ENCODE measurements at places on chromosomes 13 and 19.

DNA sequence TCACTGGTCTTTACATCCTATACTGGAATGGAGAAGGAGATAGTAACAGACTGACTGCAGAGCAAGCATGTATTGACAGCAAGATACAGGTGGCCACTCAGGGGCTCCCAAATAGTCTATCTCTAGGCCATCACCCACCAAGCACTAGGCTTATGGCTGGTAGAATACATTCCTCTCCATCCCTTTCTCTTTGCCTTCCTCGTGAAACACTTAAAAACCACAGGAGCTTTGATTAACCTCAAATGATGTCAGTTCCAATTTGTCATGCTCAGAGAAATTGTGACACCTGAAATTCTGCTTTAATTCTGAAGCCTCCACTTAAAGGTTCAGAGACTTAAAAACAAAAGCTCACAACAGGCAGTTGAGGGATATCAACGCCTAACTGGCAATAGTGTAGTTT is 17.2 kb downstream of the ENOX1 start:
- DNase-seq, result no peak

GRCh38 chr19:10604460-10604980 is 17.4 kb upstream of the AP1M2 start:
- DNase-seq, result no peak

GRCh38 chr19:38773469-38774177 is at the start of gene LGALS7:
Gene LGALS7, minus strand, starts transcription at chr19:38773517. Its CDS starts 25 bp downstream, at chr19:38773492.
- DNase-seq, result no peak

DNA sequence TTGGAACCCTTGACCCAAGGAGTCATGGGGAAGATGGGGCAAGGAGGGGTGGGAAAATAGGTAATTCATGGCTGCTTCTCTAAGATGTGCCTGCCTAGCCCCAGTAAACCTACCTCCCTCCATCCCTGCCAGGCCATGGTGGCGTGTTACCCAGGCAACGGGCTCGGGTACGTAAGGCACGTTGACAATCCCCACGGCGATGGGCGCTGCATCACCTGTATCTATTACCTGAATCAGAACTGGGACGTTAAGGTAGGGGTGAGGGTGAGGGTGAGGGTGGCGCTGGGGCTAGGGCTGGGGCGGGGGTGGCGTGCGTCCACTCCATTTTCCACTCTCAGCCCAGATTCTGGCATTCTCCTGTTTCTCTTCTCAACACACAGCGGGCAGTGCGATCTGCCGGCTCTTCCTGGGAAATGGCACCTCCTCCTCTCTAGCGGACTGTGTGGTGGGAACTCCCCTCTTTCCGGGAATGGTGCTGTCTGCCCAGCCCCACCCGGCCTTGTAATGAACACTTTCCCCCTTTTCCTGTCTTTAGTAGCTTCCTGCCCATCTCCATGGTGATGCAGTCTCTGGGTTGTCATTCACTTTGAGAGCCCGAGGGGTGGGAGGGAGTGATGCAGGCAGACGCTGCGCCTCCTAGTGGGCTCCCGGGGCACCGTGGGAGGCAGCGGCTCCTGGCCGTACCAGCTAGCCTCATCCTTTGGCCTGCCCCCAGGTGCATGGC is 7.6 kb downstream of the EGLN2 start:
- peak; percentile 22 for DNase-seq

- peak; percentile 50 for DNase-seq
Measured at GRCh38 chr19:49875857-49876421, 1.2 kb downstream of the AKT1S1 start.

- no peak for DNase-seq
Measured at GRCh38 chr19:1767464-1767933, 14.2 kb downstream of the ONECUT3 start.

DNA sequence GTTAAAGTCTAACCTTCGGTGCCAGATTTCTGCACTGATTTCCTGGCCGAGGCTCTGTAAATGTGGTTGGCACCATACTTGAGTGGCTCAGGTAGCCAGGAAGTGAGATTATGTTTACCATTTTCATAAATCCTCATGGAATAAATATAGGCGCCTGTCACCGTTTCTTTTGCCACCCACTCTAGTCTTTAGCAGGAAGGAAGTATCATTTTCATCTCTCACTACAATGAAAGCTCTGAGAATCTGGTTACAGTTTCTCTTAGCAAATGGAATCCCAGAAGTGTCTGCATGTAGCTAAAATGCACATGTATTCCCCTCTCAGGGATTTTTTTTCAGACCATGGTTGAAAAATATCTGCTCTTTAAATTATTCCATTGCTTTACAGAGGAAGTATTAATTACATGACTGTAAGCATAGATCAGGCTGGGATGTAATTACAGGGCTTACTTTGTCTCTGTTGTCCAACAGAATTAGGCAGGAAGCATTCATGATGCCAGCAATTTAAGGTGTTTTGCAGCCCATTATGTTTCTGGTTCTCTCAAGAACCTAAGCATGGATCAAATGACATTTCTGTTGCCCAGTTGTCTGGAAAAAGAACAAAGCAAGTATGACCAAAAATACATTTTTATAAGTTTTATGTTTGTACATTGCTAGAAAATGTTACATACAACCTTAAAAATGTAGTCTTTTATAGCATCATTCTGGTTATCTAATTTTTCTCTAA is 221.7 kb upstream of the SPRY2 start:
- peak; percentile 68 for DNase-seq

- no peak for DNase-seq
Measured at GRCh38 chr13:30142486-30143211, 164.7 kb downstream of the KATNAL1 start.

GRCh38 chr13:59398127-59398526 is 765.6 kb downstream of the DIAPH3 start:
- no peak for DNase-seq

GRCh38 chr19:6011206-6011605 is 33.3 kb upstream of the RANBP3 start:
- DNase-seq, result no peak

DNA sequence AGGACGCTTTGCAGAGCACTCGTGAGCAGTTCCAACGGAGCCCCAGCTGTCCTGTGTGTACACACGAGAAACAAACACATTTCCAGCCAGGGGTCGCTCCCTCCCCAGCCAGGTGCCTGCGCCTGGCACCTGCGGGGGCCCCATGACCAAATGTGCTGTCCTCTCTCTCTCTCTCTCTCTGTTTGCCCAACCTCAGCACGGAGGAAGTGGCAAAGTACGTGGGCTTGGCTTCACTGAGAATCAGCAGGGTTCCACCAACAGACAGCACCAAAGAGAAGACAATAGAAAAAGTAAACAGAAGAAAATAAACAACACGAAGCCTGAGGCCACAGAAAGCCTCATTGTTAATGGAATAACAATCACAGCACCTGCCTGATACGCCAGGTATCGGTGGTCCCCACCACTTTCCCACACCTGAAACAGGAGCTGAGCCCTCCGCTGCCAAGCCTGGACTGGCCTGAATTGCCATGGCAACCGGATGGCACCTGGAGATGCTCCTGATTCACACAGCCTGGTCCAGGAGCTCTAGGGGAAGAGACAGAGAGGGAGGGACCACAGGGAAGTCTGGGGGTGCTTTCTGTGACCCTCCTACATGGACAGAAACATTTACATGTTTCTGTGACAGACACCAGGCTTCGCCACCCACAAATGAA is 103.9 kb upstream of the CACNA1A start:
- DNase-seq, result peak; percentile 99

GRCh38 chr13:50518131-50518530 is 325.4 kb downstream of the DLEU7 start:
- no peak for DNase-seq

DNA sequence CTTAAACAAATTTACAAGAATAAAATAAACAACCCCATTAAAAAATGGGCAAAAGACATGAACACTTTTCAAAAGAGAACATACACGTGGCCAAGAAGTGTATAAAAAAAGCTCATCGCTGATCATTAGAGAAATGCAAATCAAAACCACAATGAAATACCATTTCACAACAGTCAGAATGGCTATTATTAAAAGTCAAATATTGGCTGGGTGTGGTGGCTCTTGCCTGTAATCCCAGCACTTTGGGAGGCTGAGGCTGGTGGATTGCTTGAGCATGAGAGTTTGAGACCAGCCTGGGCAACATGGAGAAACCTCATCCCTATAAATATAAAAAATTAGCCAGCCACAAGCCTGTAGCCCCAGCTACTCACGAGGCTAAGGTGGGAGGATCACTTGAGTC is 89.9 kb downstream of the UBL3 start:
- no peak for DNase-seq

GRCh38 chr19:13833330-13834243 is 38.3 kb downstream of the ZSWIM4 start:
- peak; percentile 84 for DNase-seq

DNA sequence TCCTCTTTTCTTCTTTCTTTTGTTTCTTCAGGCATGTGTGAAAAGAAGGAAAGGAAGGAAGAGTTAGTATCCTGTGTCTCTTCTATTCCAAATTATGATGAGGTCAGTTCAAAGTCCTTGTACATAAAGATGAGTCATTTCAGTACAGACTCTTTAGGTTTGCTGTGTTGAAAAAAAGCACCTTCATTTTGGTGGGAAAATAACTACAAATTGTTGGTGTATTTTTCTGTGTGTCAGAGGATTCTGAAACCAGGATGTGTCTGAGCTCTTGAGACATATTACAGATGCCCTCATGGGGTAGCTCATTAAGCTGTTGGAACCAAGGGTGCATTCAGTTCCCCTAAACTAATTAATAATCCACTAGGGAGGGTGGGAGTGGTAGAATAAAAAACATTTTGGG is 5.8 kb upstream of the HSPH1 start:
- no peak for DNase-seq

DNA sequence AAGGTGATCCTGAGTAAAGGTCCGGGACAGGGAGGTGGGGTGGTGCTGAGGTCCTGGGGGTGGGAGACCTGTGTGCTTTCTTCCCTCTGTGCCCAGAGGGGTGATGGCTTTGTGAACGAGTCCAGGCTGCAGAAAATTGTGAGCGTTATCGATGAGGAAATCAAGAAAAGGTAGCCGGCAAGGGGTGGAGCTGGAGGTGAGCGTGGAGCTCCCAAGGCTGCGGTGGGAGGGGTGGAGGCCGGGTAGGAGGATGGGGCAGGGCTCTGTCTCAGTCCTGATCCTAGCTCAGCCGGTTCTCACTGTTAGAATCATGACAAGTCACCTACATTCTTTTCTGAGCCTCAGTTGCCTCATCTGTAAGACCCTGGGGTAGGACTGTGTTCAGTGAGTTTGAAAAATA is 4.0 kb downstream of the SELENOV start:
- DNase-seq, result no peak

- DNase-seq, result no peak
Measured at GRCh38 chr13:79386125-79386826, 19.8 kb downstream of the RBM26 start.

- peak; percentile 47 for DNase-seq
Measured at GRCh38 chr13:43783820-43784219, 3.0 kb downstream of the ENOX1 start.

GRCh38 chr19:16698914-16699313 is 20.7 kb upstream of the NWD1 start:
- DNase-seq, result no peak

DNA sequence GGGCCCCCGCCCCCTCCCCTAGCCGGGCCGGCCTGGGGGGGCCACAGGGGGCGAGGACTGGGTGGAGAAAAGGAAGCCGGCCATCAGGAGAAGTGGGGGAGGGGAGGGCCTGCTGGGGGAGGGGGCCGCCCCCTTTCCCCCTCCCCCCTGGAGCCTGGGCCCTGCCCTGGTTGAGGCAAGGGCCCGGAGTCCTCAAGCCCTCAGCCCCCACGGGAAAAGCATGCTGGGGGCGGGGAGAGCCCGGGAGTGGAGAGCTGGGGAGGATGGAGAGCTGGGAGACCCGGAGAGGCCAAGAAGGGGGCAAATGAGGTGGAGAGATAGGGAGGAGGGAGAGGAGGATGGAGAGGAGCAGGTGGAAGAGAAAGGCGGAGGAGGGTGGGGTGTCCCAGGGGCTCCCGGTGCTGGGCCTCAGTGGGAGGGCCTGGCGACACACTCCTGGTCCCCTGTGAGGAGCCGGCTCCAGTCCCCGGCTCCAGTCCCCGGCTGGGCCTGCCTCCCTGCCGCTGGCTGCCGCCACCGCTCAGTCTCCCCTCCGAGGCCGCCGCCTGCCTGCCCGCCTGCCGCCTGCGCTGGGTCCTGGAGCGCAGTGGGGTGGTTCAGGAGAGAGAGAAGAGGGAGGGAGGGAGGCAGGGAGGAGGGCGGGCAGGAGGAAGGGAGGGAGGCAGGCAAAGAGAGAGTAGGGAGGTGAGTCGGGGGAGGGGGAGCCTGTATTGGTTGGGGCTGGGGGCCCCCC is at the start of gene GRIK5:
Gene GRIK5, minus strand, starts transcription at position 588 of the 733 bp plus-strand sequence. CDS start 4,436 bp downstream, outside the sequence.
- no peak for DNase-seq

DNA sequence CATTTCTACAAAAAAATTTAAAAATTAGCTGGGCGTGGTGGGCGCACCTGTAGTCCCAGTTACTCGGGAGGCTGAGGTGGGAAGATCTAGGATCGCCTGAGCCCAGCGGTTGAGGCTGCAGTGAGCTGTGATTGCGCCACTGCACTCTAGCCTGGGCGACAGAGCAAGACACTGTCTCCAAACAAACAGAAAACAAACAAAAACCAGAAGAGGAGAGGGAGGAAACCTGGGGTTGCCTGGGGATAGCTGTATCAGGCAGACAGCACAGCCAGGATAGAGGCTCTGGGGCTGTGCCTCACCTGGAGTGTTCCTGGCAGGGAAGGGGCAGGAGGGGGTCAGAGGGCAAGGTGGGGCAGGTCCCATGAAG is 2.6 kb upstream of the POLR2E start:
- no peak for DNase-seq

DNA sequence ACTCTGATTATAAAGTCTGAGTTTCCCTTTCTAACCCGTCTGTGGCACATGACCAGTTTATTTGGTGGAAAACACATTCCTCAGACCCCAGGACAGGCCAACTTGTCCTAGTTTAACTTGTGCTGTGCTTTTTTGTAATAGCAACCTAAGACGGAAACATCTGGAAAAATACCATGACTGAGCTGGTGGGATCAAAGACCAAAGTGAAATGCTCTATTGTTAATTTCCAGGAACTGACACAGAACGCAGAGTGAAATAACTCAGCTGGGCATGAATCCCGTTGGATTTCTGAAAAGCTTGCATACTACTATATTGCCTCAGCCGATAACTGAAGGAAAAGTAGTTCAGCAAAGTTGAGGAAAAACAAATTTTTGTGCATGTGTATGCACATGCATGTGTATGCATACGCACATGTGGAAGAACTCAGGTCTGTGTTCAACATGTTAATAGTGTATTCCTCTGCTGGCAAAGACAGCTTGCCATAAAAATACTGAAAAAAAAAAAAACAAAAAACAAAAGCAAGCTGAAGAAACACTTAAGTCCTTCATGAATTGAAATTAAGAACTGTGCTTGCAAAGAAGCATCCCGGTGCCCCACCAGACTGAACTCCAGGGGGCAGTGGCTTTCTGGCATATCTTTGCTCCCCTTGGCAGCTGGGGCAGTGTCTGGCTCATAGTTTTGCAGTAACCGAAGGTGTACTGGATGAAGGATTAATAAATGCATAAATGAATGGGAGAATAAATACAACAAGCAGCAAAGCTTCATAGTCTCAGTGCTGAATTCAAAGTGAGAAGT is 187.8 kb downstream of the LHFPL6 start:
- DNase-seq, result no peak

- no peak for DNase-seq
Measured at GRCh38 chr13:45974500-45974899, 78.0 kb downstream of the ZC3H13 start.

- no peak for DNase-seq
Measured at GRCh38 chr13:34011552-34012085, 193.7 kb downstream of the RFC3 start.

Measured in NCI-H1105 (cell line).